Pons (tissue), 1 donor: ENCODE measurements at places on chromosomes 13 and 19.

DNA sequence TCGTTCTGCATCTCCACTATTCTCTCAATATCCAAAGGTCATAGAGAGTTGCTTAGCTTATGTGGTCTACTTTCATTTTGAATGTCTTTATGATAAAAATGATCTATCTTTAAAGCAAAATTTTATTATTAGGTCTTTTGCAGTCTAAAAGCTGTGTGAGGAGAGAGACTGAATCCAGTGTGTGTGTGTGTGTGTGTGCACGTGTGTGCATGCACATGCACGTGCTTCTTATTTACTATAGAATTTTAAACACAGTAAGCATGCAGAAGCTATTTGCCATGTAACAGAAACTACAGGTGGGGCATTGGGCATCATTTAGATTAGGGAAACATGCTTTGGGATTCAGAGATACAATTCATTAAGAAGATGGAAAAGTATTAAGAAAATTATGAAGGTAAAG, 136.0 kb upstream of the SPRY2 start:
- DNase-seq: no peak

GRCh38 chr13:67791047-67791446, 560.9 kb upstream of the PCDH9 start:
- no peak for DNase-seq

- DNase-seq: peak; percentile 19
These were observed 1.3 kb upstream of the FFAR1 start for GRCh38 chr19:35346193-35347052.

- peak; percentile 46 for DNase-seq
These were observed 6.8 kb upstream of the DGKH start for GRCh38 chr13:42041684-42042035.

DNA sequence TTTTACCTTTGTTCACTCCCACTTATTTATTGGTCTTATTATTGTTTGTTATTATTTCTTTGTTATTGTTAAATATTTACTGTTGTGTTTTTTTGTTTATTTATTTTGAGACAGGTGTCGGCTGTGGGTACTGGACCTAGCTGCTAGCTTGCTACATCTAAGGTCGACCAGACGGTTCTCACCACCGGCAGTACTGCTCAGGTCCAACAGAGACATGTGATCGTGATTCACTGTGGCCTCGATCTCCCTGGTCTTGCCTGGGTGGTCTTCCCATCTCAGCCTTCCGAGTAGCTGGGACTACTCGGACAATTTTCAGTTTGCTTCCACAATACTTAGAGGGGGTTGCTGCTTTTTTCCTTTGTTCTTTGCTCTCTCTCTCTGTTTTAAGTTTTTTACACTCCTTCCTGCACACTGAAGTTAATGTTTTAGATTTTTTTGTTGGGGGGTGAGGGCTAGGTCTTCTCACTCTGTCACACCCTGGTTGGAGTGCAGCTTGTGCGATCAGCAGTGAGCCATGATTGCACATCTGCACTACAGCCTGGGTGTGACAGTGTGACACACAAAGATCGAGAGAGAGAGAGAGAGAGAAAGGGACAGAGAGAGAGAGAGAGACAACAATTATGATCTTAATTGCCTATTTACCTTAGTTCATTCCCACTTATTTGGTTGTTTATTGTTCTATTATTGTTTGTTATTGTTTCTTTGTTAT, 1432.4 kb downstream of the UQCRFS1 start:
- no peak for DNase-seq

DNA sequence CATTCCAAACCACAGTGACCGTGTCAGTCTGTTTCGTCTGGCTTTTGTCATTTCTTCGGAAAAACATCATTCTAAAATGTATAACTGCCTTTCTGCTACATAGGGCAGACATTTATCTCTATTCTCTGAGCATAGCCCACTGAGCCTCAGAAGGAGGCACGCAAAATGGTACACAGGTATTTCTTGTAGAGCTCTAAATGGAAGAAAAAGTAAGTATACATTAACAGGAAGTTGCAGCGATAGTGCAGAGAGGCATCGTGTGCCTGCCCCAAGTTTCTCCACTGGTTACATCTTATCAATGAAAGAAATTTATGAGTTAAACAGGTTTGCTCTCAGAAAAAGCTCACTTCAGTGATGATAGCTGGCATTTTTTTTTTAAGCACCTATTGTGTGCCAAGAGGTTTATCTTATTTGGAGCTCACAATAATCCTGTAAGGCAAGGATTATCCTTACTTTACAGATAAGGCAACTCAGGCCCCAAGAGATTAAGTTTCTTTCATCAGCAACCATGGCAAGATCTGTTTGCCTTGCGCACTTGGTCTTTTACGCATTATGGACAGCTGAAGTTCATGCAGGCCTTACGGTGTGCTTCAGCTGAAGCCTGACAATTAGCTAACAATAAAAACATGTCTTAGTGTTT, 1.2 kb upstream of the RCBTB2 start:
- no peak for DNase-seq

- no peak for DNase-seq
These were observed 2.0 kb downstream of the MISP start for GRCh38 chr19:752652-753517.

DNA sequence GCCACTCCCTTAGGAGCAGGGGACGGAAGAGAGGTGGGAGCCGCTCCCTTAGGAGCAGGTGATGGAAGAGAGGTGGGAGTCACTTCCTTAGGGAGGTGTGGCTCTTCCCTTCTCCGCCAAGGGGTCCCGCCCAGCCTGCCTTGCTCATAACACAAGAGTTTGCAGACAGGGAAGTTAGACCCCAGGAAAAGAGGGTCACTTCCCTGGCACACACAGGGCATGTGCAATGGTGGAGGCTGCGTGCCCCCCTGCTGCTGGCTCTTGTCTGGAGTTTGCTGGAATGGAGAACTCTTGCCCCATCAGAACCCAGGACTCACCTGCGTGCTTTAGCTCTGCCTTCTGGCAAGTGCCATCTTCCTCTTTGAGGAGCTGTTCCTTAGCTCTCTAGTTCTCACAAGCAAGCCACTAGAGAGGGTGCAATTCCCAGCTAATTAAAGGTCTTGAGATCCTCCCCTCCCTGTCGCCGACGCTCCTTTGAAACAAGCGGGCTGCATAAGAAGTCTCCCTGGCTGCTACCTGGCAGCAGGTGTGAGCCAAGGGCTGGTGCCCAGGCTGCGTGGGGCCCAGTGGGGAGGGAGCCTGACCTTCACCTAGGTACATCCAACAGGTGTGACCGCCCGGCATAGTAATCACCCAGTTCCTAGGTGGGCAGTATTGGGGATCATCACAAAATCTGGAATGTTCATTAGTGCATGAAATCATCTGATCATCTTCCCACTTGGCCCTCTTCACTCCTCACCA, 281.6 kb downstream of the ZNF536 start:
- DNase-seq: no peak

DNA sequence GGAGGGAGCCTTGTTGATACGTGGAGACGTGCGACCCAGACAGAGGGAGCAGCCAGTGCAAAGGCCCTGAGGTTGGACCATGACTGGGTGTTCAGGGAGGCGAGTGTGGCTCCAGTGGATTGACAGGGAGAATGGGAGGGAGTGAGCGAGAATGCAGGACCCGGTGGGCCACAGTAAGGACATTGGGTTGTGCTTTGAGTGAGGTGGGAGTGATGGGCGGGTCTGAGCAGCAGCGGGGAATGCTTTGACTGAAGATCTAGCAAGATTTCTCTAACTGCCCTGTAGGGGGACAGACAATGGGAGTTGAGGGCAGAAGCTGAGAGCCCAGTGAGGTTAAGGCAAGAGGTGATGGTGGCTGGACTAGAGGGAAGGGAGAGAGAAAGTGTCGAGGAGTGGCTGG, 7.7 kb upstream of the NANOS2 start:
- no peak for DNase-seq
